Smooth muscle cell of the umbilical artery (primary cell): ENCODE measurements at places on chromosomes 6 and 20. TPM values are rescaled to one million over a fixed set of nuclear protein-coding genes. Genes with fewer than 3 reads are reported as not detected.

MRAP2 gene
- total RNA-seq, result 0.23 and 0.59 TPM in 2 replicates

ULBP3 gene
- total RNA-seq, result 4.5 and 16.6 TPM in 2 replicates

MROH8 gene
- 0.89 and 1.2 TPM in 2 replicates for total RNA-seq

TRIM10 gene
- not detected in 2 replicates for total RNA-seq

NMBR gene
- not detected in 2 replicates for total RNA-seq

OPN5 gene
- total RNA-seq, result not detected in 2 replicates

C20orf202 gene
- not detected in 2 replicates for total RNA-seq

FAXC gene
- 0.59 and 2.1 TPM in 2 replicates for total RNA-seq

NKAIN4 gene
- not detected in 2 replicates for total RNA-seq

STMND1 gene
- not detected in 2 replicates for total RNA-seq

PEX6 gene
- total RNA-seq, result 38.0 and 65.6 TPM in 2 replicates

CDK5RAP1 gene
- 25.7 and 26.1 TPM in 2 replicates for total RNA-seq

TCF21 gene
- total RNA-seq, result 1.4 and 3.0 TPM in 2 replicates

PLN gene
- total RNA-seq, result 0.83 and 0.89 TPM in 2 replicates

SLC22A16 gene
- total RNA-seq, result not detected in 2 replicates

ROMO1 gene
- 62.5 and 200 TPM in 2 replicates for total RNA-seq

SEL1L2 gene
- 0.89 TPM in 1 of 2 replicates, not detected in the other for total RNA-seq

MYL9 gene
- 31.2 and 35.2 TPM in 2 replicates for total RNA-seq

ZNF165 gene
- total RNA-seq, result 0.18 and 0.30 TPM in 2 replicates

CDC25B gene
- 5.0 and 18.8 TPM in 2 replicates for total RNA-seq

SPEF1 gene
- not detected in 2 replicates for total RNA-seq

DAAM2 gene
- 1.2 and 1.4 TPM in 2 replicates for total RNA-seq

ANKRD66 gene
- total RNA-seq, result not detected in 2 replicates

ATAT1 gene
- 4.8 and 5.6 TPM in 2 replicates for total RNA-seq

FOXQ1 gene
- 0.05 TPM in 1 of 2 replicates, not detected in the other for total RNA-seq

BFSP1 gene
- total RNA-seq, result 1.0 and 3.6 TPM in 2 replicates

EDN1 gene
- total RNA-seq, result 1.8 and 2.8 TPM in 2 replicates

MUC22 gene
- not detected in 2 replicates for total RNA-seq

OLIG3 gene
- total RNA-seq, result not detected in 2 replicates
